ENCODE measurements at places on chromosomes 12 and 14. TPM values are rescaled to one million over a fixed set of nuclear protein-coding genes. Genes with fewer than 3 reads are reported as not detected.

Gene ITPR2
- polyA plus RNA-seq = 2.7 TPM

Gene FBLN5
- polyA plus RNA-seq = 74.7 TPM

Gene MORN3
- polyA plus RNA-seq = 0.34 TPM

Gene HOTAIR
- not detected for polyA plus RNA-seq

Gene ARID2
- 16.3 TPM for polyA plus RNA-seq

DNA sequence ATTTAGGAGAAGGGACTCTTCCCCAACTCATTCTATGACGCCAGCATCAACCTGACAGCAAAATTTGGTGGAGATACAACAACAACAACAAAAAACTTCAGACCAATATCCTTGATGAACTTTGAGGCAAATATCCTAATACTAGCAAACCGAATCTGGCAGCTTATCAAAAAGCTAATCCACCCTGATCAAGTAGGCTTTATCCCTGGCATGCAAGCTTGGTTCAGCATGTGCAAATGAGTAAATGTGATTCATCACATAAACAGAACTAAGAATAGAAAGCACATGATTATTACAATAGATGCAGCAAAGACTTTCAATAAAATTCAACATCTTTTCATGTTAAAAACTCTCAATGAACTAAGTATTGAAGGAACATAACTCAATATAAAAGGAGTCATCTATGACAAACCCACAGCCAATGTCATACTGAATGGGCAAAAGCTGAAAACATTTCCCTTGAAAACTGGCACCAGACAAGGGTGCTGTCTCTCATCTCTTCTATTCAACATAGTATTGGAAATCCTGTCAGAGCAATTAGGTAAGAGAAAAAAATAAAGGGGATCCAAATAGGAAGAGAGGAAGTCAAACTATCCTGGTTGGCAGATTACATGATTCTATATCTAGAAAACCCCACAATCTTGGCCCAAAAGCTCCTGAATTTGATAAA lies 233.3 kb downstream of the CCDC59 start:
- DNase-seq = no peak

DNA sequence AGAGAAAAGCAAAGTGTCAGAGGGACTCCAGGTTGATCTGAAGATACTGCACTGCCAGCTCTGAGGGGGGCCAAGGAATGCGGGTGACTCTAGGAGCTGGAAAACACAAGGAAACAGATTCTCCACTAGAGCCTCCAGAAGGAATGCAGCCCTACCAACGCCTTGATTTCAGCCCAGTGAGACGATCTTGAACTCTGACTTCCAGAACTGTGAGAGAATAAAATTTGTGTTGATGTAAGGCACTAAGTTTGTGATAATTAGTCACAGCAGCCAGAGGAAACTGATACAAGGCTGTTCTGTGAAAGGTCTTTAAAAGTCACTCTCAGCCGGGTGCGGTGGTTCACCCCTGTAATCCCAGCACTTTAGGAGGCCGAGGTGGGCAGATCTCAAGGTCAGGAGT lies 34.2 kb downstream of the CKAP4 start:
- no peak for DNase-seq

GRCh38 chr14:65938738-65939137 lies 526.2 kb downstream of the FUT8 start:
- DNase-seq = no peak

DNA sequence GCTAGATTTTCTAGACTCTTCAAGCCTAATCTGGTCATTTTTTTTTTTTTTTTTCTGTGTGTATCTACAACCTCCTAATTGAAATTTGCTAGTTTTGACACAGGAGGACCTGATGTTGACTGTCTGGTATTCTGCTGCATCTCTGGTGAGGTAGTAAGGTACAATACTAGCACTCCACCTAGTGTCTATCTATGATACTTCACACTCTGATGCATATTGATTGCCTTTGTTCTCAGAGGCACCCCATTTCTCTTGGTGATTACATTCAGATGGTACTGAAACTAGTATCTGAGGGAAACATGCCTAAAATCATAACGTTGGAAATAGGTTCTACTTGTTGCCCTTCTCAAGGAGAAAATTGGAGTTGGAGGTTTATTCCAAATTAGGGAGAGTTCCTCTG lies 930.5 kb upstream of the NOVA1 start:
- no peak for DNase-seq

- DNase-seq = no peak
Measured at GRCh38 chr12:24851341-24851740, 97.6 kb downstream of the BCAT1 start.

DNA sequence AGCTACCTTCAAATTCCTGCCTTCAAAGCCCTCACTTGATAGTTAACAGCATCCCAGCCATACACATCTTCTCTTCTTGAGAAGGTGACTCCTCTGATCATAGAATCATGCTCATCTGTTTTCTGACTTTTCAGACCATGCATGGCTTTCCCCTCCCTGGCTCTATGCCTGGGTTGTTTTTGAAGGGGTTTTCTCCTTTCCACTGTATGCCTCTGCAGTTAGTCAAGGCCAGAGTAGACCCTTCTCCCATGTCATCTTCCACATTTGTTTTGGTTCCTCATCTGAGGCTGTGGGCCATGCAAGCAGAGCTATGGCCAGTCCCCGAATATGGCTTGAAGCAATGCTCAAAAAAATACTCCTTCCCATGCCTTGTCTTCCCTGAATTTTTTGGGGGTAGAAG lies 14.3 kb upstream of the MCRS1 start:
- no peak for DNase-seq

DNA sequence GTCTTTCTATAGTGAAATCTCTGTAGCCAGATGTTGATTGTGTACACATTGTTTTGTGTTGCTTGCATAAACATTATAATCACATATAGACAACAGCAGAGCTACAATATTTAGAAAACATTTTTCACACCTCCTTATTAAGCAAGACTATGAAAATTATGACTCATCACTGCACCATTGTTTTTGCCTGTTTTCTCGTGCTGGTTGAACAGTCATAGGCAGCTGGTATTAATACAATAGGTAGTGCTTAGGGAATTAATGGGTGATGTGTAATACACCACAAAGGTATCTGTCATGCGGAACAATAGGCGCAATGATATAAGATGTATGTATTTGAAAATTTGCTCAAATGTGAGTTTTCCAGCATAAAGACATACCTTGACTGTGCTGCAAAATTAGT lies 449.3 kb downstream of the FOXG1 start:
- DNase-seq = no peak
